Stomach (tissue), 19 donors: ENCODE measurements at places on chromosomes 6 and 20. TPM values are rescaled to one million over a fixed set of nuclear protein-coding genes. Genes with fewer than 3 reads are reported as not detected.

DNA sequence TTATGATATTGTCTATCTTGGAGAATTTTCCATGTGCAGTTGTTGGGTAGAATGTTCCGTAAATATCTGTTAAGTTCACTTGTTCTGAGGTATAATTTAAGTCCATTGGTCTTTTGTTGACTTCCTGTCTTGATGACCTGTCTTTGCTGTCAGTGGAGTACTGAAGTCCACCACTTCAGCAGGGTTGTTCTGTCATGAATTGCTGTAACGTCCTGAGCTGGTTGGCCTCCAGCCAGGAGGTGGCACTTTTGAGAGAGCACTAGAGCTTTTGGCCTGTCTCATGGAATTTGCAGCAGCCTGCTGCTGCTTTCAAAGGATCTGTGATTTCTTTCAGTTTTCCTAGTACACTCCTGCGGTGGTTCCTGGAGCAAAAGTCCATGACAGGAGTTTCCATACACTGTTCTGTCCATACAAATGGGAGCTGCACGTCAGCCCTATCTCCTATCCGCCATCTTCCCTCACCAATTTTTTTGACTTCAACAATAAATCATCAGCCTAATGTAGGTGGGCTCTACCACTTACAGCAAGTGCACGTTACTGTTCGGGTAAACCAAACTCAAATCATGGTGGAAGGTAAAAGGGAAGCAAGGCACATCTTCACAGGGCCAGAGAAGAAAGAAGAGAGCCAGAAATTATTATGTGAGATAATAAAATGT is 46.9 kb upstream of the TRERF1 start:
- H3K36me3 ChIP-seq, result no peaks in the 10 kb centered on the region
- no peak for DNase-seq
- H3K27me3 ChIP-seq, result no peaks in the 10 kb centered on the region
- H3K4me1 ChIP-seq, result no peaks in the 10 kb centered on the region

DNA sequence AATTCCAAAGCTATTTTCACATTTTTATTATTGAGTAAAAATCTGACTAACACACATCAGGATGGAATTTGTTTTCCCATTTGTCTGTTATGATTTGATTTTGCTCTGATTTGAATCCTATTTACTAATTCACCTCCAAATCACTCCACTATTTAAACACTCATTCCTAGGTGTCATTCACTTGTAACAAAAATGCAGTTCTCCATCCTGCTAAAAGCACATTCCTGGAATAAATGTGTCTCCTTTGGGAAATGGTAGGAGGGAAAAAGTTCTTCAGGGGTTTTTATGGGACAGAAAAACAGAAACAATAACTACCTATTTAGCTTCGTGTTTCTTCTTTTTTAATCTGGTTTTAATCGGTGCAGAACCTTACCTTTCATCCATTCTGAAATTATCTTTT is 494.1 kb upstream of the CITED2 start:
- H3K4me1 ChIP-seq, result no peaks in the 10 kb centered on the region
- H3K27me3 ChIP-seq, result no peaks in the 10 kb centered on the region

GRCh38 chr6:46116289-46116688 is 13.5 kb upstream of the ENPP4 start:
- H3K4me3 ChIP-seq, result no peak overlapping the region
- no peaks in the 10 kb centered on the region for H3K27me3 ChIP-seq
- H3K27ac ChIP-seq, result no peak overlapping the region
- H3K4me1 ChIP-seq, result no peaks in the 10 kb centered on the region
- H3K36me3 ChIP-seq, result no peaks in the 10 kb centered on the region

The B3GAT2 gene
- polyA plus RNA-seq, result 0.13 TPM

The BNIP5 gene
- polyA plus RNA-seq, result 3.8 TPM

DNA sequence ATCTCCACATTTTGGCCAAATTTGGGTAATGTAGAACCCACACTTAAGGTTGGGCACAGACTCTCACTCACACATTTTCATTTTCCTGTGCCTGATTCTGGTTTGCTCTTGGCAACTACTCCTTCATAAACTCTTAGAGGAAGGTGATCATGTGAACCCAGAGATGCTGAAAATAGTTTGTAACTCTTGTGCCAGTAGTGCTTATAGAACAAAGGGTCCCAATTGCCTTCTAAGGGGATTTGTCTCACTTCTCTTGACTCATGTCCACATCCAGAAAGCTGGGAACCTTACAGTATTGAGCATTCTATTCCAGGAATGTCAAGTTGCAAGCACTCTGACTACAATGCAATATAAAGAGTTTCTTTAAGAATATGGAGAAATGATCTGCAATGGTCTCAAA is 62.0 kb upstream of the TASP1 start:
- no peaks in the 10 kb centered on the region for H3K36me3 ChIP-seq
- H3K4me3 ChIP-seq, result no peak overlapping the region
- no peaks in the 10 kb centered on the region for H3K4me1 ChIP-seq
